ENCODE measurements at places on chromosomes 3 and 15. TPM values are rescaled to one million over a fixed set of nuclear protein-coding genes. Genes with fewer than 3 reads are reported as not detected.

The PCBP4 gene
- total RNA-seq = 31.0 TPM

- DNase-seq = no peak
Measured at GRCh38 chr3:189040656-189041335, 131.0 kb upstream of the TPRG1 start.

DNA sequence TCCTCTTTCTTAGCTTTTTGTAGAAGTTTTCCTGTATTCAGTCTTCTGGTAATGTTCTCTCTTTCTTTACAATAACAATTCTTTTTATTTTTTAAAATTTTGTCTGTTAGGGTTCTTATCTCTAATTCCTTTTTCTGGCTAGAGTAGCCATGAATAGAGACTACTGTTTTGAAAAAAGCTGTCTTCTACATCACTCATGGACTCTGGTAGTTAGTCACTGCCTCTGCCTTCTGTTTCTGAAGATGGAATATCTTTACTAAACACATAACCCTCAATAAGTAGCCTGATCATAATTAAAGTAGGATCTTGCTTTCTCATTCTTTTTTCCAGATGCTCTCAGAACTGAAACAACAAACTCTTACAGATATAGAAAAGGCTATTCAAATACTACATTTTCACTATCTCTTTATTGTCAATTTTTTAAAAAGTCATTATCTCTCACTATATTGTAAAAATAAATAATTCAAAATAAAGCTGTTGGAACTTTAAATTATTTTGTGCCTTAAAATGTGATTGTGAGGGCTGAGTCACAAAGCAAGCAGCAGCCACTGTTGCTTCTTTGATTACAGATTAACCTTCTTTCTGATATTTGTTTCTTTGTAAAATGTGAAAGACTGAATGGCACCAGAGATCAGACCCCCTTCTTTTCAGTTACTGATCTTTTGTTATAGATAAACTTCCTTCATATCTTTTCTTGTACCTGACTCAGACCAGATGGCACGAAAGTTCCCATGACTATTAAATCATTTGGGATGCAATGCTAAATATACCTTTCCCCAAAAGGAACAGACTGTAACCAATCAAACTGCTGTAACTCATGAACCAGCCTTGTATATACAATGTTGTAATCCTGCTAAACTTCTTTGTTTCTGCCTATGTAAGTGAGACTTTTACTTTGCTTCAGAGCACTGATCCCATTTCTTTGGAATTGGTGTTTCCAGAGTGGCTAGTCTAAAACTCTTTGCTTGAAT is 1159.5 kb downstream of the IGSF11 start:
- no peak for DNase-seq

- no peak for DNase-seq
Measured at GRCh38 chr3:128591738-128592426, 58.7 kb downstream of the RPN1 start.

DNA sequence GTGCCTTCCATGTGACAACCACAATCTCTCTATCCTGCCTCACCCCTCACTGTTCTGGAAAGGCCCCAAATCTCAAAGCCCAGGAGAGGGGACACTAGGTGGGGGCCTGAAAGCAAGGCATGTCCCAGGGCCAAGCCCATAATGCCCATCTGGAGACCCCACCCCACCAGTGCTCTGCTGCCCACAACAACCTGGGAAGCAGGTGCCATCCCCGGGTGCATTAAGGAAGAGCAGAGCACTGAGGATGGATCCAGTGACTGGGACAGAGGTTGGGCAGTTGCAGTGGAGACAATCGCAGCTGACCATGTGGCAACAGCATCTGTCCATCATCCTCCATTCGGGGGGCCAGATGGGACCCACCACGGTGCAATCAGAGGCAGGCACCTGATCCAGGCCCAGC is 106.2 kb upstream of the PRR20G start:
- no peak for DNase-seq

All from H4 (cell line).